ENCODE measurements at places on chromosomes 3 and 15.
A peak's percentile ranks its signal among the peaks of the same experiment; 100 is the strongest.

- DNase-seq = no peak
These were observed 24.8 kb downstream of the AKAP13 start for GRCh38 chr15:85404918-85405866.

DNA sequence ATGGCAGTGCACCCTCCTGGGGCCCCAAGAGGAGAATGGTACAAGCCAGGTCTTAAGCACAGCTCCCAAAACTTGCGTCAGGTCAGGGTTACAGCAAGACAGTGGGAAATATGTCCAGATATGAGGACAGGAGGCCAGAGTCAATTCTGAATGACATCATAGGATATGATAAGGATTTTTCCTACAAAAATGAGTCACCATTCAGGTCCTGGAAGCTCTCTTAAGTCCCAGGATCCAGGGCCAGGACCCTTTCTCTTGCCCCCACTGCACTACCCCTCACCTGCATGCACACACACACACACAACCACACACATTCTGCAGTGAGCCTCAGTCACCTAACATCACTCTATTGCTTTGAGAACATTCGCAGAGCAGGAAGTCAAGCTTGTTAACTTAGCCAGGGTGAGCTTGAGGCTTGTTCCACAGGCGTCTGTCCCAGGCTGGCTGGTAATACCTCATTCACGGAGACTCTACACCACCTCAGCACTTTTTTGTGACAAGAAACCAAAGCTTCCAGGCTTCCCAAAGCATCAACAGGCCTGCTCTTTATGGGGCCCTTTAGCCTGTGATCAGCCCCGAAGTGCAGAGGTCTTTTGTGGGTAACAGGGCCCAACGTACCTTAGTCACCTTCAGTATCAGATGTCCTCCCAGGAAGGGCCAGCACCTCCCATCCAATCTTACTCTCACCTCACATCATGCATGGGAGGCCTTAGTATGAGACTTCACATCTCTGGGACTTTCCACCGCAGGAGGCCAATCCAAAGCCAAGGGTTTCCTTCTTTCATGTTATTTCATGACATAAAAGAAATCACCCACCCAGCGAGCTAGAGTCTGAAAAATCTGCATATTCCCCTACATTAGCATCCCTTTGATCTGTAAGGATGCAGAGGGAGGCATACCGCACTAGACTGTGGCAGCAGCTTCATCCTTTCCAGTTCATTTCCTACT is 74.0 kb upstream of the LIPC start:
- peak; percentile 10 for DNase-seq

GRCh38 chr3:42276141-42277132 is 10.5 kb upstream of the CCK start:
- no peak for DNase-seq

GRCh38 chr15:66735909-66736305 is 33.9 kb downstream of the SMAD6 start:
- DNase-seq = no peak

DNA sequence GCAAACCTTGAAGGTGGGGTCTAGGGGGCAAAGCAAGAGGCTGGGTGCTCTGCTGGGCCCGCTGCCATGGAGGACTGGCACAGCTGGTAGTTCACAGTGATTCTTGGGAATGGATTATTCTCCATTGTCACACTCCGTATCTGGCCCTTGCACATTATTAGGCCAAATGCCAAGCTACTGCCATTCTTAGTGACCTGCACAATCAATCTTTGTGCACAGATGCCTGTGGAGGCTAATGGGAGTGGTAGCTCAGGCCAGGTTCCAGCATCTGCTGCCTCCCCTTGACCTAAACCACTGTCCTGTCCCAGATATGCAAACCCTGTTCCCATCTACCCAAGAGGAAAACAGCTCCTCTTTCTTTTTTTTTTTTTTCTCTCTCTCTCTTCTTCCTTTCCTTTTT is 67.5 kb downstream of the TIPARP start:
- DNase-seq = no peak

DNA sequence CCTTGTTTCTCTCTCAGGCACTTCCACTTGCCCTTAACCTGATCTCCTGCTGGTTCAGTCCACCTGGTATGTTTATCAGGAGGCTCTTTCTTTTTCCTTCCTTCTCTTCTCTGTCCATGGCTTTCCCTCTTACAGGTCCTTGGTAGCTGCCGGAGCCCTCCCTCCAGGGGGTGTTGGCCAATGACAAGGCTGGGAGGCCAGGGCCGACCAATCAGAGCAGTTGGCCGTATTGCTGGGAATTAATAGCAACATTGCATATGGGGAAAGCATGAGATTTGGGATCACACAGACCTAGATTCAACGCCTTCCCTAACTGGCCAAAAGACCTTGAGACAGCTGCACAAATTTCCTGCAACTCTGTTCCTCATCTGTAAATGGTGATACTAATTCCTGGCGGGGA is 62.4 kb downstream of the CEMIP start:
- no peak for DNase-seq

GRCh38 chr3:140186421-140186920 is 251.5 kb downstream of the CLSTN2 start:
- DNase-seq = no peak

- DNase-seq = no peak
These were observed 8.1 kb downstream of the WNT7A start for GRCh38 chr3:13871791-13872190.

GRCh38 chr3:120101624-120102023 is 7.4 kb upstream of the GSK3B start:
- no peak for DNase-seq
